Activated T-cell treated with anti-CD3 and anti-CD28 coated beads for 1 hour (primary cell): ENCODE measurements at places on chromosomes 1 and 21.

GRCh38 chr1:230986976-230987375 lies 8.1 kb downstream of the ARV1 start:
- no peak for DNase-seq

- DNase-seq, result no peak
These were observed 54.2 kb downstream of the IFI44 start for GRCh38 chr1:78703806-78704205.

GRCh38 chr1:83109692-83110091 lies 889.2 kb downstream of the TTLL7 start:
- DNase-seq, result no peak

- DNase-seq, result no peak
These were observed 97.8 kb upstream of the LPGAT1 start for GRCh38 chr1:211928290-211928801.

DNA sequence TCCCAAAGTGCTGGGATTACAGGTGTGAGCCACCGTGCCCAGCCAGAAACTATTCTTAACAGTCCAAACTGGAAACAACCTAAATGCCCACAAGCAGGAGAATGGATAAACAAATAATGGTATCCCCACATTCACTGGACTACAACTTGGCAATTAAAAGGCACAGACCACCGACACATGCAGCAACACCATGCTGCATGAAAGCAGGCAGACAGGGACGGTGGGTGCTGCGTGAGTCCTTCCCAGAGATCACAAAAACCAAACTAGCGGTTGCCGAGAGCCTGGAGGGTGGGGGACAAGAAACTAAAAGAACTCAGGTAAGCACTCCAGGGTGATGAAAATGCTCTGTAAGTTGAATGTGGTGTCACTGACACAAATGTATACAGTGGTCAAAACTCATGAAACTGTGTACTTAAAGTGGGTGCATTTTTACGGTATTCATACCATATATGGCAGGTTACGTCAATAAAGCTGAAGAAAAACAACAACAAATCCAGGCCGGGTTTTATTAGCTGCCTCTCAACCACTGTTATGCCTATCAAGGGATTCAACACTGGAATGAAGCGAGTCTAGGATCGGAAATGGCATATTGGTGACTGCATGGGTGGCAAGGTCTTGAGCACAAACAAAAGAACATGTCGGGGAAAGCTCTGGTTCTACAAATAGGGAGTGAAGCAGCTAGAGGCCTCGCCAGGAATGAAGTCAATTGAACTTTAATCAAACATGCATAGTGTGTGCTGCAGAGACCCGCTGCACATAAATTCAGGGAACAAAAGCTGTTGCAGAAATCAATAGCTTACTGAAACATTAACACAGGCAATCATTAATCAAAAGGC lies 52.4 kb downstream of the SLC45A1 start:
- no peak for DNase-seq

DNA sequence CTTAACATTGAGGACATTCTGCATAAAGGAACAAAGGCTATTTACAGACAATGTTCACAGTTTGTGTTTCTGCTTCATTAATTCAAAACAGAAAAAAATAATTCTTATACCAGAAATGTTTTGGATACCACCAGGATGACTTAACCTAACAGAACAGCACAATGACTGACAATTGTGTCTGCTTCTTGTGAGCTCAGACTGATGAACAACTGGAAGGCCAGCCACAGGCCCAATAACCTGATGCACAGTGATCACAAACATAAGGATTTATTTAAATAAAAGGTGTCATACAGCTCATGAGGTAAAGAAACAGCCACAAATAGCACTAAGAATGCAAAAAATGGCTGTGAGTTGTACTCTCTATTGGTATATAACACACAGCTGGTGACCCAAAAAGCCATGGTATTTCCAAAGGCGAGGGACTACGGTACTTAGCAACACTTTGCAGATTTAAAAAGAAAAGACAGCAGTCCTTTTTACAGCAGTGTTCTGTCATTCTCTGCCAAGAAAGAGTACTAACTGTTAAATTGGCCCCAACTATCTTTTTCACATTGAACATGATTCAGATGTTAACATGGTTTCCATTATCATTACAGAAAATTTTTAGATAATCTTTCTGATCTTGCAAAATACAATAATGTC lies 32.1 kb upstream of the DDAH1 start:
- DNase-seq, result no peak

GRCh38 chr1:176073524-176074157 lies 133.4 kb downstream of the COP1 start:
- DNase-seq, result no peak
